ENCODE measurements at places on chromosomes 2 and 18.

GRCh38 chr2:39620067-39620466, 45.6 kb upstream of the TMEM178A start:
- no peak overlapping the region for H3K4me3 ChIP-seq
- DNase-seq = no peak
- H3K27me3 ChIP-seq = no peaks in the 10 kb centered on the region
- H3K36me3 ChIP-seq = no peaks in the 10 kb centered on the region
- no peaks in the 10 kb centered on the region for H3K4me1 ChIP-seq

- H3K27ac ChIP-seq = no peak overlapping the region
- H3K4me3 ChIP-seq = no peak overlapping the region
- H3K4me1 ChIP-seq = no peaks in the 10 kb centered on the region
- no peak for DNase-seq
Measured at GRCh38 chr18:76621782-76622495, 126.9 kb upstream of the ZNF516 start.

DNA sequence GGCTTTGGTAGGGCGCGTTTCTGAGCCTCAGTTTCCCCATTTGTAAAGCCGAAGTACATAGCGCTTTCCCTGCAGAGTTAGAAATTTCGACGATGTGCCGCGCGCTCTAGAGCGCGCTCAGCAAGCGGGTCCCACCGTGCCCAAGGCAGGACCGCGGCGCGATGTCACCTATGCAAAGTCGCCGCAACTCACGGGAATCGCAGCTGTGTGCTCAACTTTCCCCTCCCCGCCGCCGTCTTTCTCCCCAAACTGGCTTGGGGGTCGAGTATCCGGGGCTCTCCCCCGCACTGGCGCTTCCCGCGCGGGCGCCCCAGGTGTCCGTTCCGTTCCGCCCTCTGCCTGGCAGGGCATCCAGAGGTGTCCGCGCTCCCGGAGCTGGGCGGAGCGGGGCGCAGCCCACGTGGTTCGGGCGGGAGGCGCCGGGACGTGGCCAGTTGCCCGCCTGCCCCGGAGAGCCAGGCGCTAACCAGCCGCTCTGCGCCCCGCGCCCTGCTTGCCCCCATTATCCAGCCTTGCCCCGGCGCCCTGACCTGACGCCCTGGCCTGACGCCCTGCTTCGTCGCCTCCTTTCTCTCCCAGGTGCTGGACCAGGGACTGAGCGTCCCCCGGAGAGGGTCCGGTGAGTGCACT, at the start of gene MLPH:
TSS of gene MLPH (plus strand) at position 433 of the 630 bp plus-strand sequence. CDS start 6,176 bp downstream, outside the sequence.
- H3K27me3 ChIP-seq = no peaks in the 10 kb centered on the region
- no peaks in the 10 kb centered on the region for H3K4me1 ChIP-seq
- H3K27ac ChIP-seq = no peak within 1 kb of the TSS
- H3K36me3 ChIP-seq = no peaks in the 10 kb centered on the region
- no peak for DNase-seq

- H3K27me3 ChIP-seq = no peaks in the 10 kb centered on the region
- no peaks in the 10 kb centered on the region for H3K36me3 ChIP-seq
- DNase-seq = no peak
- H3K4me1 ChIP-seq = no peaks in the 10 kb centered on the region
- no peak overlapping the region for H3K4me3 ChIP-seq
- no peak overlapping the region for H3K27ac ChIP-seq
Measured at GRCh38 chr2:203070701-203071100, 56.0 kb downstream of the NBEAL1 start.

DNA sequence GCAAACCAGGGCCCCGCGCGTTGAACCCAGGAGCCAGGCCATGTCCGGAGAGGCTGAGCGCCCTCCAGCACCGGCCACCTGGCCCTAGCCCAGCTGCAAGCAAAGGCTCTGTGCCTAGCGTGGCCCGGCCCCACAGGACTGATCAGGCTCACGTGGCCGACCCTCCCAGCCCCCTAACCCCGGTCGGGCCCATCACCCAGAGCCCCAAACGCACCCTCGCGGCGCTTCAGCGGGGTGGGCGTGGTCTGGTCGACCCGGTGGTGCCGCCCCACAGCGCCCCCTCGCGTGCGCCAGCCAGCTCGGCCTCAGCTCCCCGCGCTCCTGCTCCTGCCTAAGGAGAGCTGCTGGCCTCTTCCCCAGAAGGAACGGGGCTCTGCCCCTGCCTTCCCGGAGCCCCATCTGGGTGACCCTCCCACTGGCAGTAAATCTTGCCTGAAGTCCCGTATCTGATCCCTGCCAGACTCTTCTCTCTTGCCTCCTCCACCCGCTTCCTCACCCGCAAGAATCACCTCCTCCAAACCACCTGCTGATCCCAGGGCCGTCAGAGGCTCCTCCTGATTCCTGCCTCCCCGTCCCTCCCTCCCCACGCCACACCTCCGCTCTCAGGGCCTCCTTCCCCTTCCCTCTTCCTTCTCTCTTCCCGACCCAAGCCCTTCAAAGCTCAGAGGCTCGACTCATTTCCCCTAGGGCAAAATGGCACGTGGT, 12.3 kb upstream of the TEX51 start:
- no peaks in the 10 kb centered on the region for H3K27me3 ChIP-seq
- DNase-seq = no peak
- no peaks in the 10 kb centered on the region for H3K36me3 ChIP-seq
- H3K4me3 ChIP-seq = no peak overlapping the region
- H3K27ac ChIP-seq = no peak overlapping the region

DNA sequence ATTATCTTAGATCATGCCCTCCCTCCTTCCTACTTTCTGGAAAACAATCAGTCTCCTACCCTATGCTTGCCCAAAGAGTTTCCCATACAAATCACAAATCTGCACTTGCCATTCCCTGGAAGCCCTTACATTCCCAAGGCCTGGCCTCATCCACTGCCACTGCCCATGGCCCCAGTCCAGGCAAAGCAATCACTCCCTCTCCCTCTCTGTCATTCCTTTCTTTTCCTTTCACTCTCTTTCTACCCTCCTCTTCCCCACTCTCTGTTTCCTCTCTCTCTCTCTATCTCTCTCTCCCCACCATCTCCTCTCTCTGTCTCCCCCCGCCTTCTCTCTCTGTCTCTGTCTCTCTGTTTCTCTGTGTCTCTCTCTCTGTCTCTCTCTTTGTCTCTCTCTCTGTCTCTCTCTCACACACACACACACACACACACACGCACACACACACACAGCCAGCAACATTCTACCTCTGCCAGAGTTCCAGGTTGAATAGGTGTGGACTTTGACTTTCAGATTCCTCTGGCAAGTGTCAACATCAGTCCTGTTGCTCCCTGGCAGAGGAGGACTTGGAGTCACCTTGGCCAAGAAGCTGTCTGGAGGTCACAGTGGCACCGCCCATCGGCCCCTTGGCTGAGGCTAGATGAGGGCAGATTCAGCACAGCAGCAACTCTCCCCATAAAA, 43.7 kb upstream of the NAT8 start:
- H3K36me3 ChIP-seq = no peaks in the 10 kb centered on the region
- no peaks in the 10 kb centered on the region for H3K4me1 ChIP-seq
- no peaks in the 10 kb centered on the region for H3K27me3 ChIP-seq
- no peak overlapping the region for H3K4me3 ChIP-seq
- H3K27ac ChIP-seq = no peak overlapping the region

DNA sequence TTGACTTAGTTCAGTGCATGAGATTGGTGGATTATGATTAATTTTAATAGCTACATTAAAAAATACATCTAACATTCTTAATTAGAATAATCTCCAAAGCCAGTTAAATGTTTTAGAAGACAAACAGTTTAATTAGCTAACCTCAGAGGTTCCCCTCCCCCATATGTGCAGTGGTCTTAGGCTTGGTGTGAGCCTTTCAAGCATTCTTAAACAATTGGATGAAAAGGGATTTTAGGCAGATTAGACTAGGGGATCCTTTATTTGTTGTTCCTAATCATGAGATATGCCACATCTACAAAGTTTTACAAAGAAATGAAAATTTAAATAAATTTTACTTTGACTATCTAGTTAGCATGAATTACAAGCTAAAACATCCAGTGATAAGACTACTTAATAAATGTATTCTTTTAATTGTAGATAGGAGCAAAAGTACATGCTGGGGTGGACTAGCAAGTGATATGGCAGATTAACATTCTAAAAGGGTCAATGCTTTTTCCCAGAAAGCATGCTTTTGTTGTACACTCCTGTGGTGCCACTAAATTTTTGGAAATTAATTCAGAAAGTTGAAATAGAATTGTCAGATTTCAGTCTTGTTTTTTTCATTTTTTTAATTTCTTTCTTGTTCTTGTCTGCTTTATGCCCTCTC, 42.7 kb upstream of the OTX1 start:
- H3K27ac ChIP-seq = no peak overlapping the region
- no peaks in the 10 kb centered on the region for H3K4me1 ChIP-seq
- no peaks in the 10 kb centered on the region for H3K27me3 ChIP-seq
- no peaks in the 10 kb centered on the region for H3K36me3 ChIP-seq
- no peak overlapping the region for H3K4me3 ChIP-seq
- DNase-seq = no peak

DNA sequence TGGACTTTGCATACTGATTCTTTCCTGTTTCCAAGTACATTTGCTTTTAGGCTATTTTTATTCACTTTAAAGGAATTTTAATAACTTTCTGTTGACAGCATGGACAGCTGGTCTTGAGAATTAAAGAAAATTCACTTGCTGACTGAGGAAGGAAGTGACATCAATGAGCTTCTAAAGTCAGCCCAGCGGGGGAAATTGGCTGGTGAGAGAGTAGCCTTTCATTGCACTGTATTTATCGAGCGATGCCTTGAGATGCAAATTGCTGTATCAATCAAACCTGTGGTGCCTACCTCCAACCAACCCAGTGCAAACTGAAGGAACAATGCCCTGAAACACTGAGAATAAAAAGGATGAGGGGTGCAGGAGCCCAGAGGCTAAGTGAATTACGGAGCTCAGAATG, 91.4 kb upstream of the AQP4 start:
- no peak overlapping the region for H3K4me3 ChIP-seq
- H3K4me1 ChIP-seq = no peaks in the 10 kb centered on the region
- DNase-seq = no peak
- H3K27me3 ChIP-seq = no peaks in the 10 kb centered on the region
- no peak overlapping the region for H3K27ac ChIP-seq
- no peaks in the 10 kb centered on the region for H3K36me3 ChIP-seq

- no peaks in the 10 kb centered on the region for H3K36me3 ChIP-seq
- no peak overlapping the region for H3K27ac ChIP-seq
- no peak overlapping the region for H3K4me3 ChIP-seq
- DNase-seq = no peak
Measured at GRCh38 chr2:103009871-103010270, 248.0 kb downstream of the TMEM182 start.

GRCh38 chr2:105789745-105790460, 45.2 kb downstream of the NCK2 start:
- peak overlapping the region; percentile 80 for H3K27ac ChIP-seq
- peak overlapping the region; percentile 5 for H3K4me3 ChIP-seq
- H3K4me1 ChIP-seq = peaks cover 76% of the 10 kb centered on the region
- no peaks in the 10 kb centered on the region for H3K36me3 ChIP-seq

DNA sequence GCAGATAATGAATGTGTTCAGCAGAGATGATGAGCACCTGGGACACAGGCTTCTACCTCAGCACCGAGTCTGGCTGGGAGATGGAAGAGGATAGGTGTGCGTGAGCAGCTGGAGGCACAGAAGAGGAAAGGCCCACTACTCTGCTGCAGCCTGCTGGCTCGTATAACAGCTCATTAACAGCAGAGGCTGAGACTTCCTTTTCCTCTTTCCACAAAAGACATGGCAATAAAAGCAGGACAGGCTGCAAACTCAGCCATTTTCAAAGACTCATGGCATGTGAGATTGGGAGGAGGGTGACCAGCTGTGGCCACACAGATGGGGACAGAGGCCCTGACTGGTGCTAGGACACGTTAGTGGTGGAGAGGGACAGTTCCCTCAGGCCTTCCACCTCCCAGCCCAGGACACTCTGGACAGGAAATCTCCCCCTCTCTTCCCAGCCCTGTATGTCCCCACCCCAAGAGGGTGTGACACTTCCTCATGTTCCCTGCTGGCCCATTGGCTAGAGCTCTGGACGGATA, 60.3 kb downstream of the CACNB4 start:
- H3K27me3 ChIP-seq = no peaks in the 10 kb centered on the region
- H3K4me3 ChIP-seq = no peak overlapping the region
- H3K36me3 ChIP-seq = no peaks in the 10 kb centered on the region
- no peak for DNase-seq
- no peak overlapping the region for H3K27ac ChIP-seq
- no peaks in the 10 kb centered on the region for H3K4me1 ChIP-seq

- H3K4me1 ChIP-seq = no peaks in the 10 kb centered on the region
- no peak for DNase-seq
- H3K27ac ChIP-seq = no peak overlapping the region
- H3K27me3 ChIP-seq = no peaks in the 10 kb centered on the region
- no peaks in the 10 kb centered on the region for H3K36me3 ChIP-seq
Measured at GRCh38 chr18:61972389-61973264, 79.8 kb upstream of the RNF152 start.

- no peaks in the 10 kb centered on the region for H3K27me3 ChIP-seq
- DNase-seq = no peak
- H3K36me3 ChIP-seq = peaks cover 7% of the 10 kb centered on the region
- H3K4me1 ChIP-seq = no peaks in the 10 kb centered on the region
- H3K4me3 ChIP-seq = no peak overlapping the region
- H3K27ac ChIP-seq = no peak overlapping the region
Measured at GRCh38 chr2:11279398-11279797, 65.0 kb downstream of the ROCK2 start.

DNA sequence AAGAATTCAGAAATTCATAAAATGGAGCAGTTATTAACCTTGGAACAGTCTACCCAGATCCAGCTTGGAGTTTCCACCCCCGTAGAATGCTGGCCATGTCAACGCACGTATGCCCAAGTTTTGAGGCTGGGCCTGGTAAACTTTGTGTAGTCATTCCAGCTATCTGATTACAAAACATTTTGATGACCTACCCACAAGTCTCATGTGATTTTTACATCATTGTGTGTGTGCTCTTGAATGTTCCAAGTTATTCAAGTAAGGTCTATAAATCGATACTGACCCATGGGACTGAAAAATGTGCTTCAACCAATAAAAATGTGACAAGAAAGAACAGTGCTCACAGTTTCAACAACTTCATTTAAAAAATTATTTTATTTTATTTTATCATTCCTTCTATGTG, 32.5 kb upstream of the ICOS start:
- H3K4me1 ChIP-seq = no peaks in the 10 kb centered on the region
- no peak overlapping the region for H3K27ac ChIP-seq
- no peak overlapping the region for H3K4me3 ChIP-seq
- H3K36me3 ChIP-seq = no peaks in the 10 kb centered on the region
- no peaks in the 10 kb centered on the region for H3K27me3 ChIP-seq

- no peaks in the 10 kb centered on the region for H3K36me3 ChIP-seq
- no peak overlapping the region for H3K4me3 ChIP-seq
- no peaks in the 10 kb centered on the region for H3K4me1 ChIP-seq
- no peak overlapping the region for H3K27ac ChIP-seq
Measured at GRCh38 chr2:213627054-213627710, 342.9 kb downstream of the SPAG16 start.

DNA sequence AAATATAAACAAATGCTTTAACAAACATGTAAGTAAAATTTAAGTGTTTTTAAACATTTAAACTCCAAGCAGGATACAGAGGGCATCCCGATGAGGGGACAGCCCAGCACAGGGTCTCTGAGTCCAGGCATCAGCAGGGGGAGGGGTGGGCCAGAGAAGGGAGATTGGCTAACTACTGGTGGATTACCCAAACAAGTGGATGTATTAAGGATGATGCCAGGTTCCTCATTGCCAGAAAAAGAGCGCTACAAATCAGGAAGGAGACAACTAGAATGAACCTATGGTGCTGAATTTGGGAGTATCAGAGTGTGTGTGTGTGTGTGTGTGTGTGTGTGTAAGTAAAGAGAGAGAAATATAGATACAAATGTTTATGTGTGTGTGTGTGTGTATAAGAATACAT, 162.0 kb upstream of the RMP24 start:
- no peak overlapping the region for H3K4me3 ChIP-seq
- H3K36me3 ChIP-seq = no peaks in the 10 kb centered on the region
- no peaks in the 10 kb centered on the region for H3K4me1 ChIP-seq
- no peak overlapping the region for H3K27ac ChIP-seq
- no peak for DNase-seq
